Fibroblast of skin of right quadriceps (primary cell): ENCODE measurements at places on chromosomes 11 and 22.

DNA sequence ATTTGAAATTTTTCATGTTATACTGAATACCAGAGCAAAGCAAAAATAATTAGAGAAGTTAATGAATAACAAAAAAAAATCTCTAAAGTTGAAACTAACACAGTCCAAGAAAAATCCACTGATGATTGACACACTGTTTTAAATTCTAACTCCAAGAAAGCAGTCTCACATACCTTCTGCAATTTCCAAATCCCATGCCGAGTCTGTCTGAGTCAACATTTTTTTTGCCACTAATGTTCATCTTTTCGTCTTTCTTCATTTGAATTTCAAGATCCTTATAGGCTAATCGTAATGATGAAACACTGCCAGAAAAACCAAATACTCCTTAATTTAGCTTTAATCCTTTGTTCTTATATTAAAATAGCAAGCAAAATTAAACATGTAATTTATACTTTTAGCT lies 39.5 kb downstream of the ARFGAP3 start:
- no peak for DNase-seq

GRCh38 chr11:35275786-35276170 lies 136.8 kb downstream of the CD44 start:
- no peak for DNase-seq

DNA sequence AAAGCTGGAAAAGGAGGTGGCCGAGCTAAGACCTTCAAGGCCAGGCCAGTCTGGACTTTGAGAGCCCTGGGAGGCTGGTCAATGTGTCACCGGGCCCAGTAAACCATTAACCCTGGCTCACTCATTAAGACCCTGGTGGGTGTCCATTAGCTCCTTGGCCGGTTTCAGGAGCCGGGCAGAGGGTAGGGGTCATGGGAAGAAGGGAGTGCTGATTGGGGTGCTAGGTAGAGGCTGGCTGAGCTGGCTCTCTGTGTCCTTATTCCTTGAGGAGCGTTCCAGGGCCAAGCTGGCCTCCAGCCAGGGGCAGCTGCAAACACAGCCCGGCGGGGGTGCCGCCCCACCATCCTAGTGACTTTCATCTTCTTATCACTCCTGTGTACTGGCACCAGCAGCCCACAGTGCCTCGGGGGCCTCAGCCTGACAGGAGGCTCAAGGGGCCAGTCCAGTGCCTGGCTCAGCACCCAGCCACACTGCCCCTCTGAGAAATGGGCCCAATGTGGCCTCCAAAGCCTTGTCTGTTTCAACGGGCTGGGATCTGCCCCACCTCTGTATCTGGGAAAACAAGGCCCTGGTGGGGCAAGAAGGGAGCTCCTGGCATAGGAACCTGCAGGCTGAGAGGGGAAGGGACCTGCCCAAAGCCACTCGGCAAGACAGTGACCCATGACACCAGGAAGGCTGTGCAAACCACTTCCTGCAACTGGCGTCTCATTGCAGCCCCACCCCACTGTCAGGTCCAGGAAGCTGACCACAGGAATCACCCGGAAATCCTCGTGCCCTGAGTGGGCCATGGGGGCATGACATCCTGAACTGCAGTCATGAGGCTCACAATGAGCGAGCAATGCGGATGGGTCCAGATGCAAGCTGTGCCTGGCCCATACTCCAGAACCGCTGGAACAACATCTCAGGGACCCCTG lies 15.1 kb upstream of the RGL4 start:
- DNase-seq = no peak

- DNase-seq = no peak
Observed at GRCh38 chr11:11243209-11243589, 109.9 kb downstream of the CSNK2A3 start.
